ENCODE measurements at places on chromosomes 5 and 9.

DNA sequence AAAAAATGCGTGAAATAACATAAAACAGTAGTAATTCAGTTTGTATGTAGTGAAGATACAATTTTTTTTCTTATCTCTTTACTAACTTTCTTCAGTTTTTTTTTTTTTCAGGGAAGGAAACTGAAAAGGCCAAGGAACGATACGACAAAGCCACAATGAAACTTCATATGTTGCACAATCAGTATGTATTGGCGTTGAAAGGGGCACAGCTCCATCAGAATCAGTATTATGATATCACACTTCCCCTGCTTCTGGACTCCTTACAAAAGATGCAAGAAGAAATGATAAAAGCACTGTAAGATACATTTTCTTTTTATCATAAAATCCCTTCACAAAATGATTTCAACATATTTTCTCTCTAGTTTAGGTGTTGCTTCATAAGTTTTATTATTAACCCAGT, 120.0 kb downstream of the FER start:
- DNase-seq = peak; percentile 78

- peak; percentile 71 for DNase-seq
Observed at GRCh38 chr5:6634306-6634705, 1.1 kb downstream of the SRD5A1 start.

- DNase-seq = peak; percentile 41
Observed at GRCh38 chr9:2655411-2655901, 33.9 kb downstream of the VLDLR start.

DNA sequence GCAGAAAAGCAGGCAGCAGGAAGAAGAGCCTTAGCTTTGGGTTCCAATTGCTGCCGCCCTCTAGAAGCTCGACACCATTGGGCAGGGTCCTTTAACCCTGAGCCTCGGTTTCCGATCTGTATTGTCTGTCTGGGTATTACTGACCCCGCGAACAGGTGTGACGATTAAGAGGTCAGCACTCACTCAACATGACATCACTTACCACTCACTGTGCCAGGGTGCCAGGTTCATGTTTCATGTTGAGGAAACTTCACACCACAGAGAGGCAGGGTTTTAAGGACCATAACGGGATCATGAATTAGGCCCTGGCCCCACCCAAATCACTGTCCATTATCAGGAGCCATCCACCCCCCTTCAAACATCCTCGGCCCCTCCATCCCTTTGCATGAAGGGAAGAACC, 75.5 kb downstream of the GPR21 start:
- no peak for DNase-seq

- peak; percentile 79 for DNase-seq
Observed at GRCh38 chr9:134551644-134552348, 89.8 kb upstream of the COL5A1 start.

DNA sequence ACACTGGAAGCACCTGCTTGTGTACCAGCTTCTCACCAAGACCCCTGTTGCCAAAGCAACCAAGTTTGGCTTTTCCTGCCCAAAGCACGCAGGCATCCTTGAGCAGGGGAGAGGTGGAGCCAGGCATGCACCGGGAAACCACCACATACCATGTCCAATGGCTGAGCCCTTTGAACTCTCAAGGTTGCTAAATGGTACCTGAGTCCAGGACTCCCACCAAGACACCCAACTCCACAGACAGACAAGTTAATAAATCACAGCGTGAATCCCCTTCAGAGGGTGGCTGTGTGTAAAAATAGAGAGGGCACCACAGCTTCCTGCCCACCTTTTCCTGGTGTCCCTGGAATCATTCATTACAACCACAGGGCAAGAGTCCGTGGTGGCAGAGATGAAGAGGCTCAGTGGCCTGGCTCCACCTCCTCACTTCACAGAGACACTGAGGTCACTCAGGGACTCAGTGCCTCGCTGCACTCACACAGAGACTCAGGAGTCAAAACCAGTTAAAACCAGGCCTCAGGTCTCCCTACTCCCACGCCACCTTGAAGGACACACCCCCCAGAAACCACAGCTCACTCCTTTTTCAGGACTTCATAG, 143.7 kb downstream of the C5orf15 start:
- no peak for DNase-seq

DNA sequence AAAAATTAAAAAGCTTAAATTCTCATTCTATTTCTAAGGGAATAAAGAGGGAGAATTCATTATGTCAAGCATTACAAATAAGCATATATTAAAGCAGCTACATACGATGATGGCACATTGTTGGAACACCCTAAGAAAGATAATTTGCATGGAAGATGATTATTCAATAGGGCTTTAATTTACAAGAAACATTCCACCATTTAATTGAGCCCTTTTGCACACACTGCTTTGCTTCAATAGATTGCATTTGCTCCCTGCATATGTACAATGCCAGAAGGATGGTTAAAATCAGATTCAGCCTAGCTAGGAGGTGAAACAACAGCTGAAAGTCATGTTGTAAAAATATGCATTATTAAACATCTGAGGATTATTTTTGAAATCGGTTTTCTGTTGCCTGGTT, 21.8 kb downstream of the KIAA1958 start:
- no peak for DNase-seq

- DNase-seq = peak; percentile 25
Observed at GRCh38 chr9:134442486-134443173, 116.4 kb downstream of the RXRA start.

DNA sequence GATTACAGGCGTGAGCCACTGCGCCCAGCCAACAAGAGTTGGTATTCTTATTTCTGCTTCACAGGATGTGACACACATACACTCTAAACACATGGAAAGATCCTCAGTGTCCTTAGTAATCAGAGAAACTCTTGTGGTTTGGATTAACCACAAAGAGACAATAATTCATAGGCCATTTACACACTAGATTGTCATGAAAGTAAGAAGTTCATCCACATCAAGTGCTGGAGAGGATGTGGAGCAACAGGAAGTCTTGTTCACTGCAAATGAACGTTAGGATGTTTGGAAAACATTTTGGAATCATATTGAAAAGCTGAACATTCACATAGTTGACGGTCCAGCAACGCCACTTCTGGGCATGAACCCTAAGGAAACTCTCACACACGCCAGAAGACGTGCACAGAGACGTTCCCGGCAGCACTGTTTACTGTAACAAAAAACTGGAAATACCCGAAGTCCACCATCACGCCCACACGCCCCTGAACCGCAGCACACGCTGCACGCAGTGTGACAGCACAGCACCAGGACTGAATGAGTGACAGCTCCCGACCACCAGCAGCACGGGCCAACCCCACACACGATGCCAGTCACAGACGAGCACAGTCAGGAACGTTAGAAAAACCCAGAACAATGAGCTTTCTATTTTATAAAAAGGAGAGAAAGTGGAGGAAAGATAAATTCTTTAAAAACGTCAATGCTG, 87.6 kb downstream of the COL23A1 start:
- peak; percentile 21 for DNase-seq

- no peak for DNase-seq
Observed at GRCh38 chr9:126420643-126421564, 94.3 kb downstream of the MVB12B start.

DNA sequence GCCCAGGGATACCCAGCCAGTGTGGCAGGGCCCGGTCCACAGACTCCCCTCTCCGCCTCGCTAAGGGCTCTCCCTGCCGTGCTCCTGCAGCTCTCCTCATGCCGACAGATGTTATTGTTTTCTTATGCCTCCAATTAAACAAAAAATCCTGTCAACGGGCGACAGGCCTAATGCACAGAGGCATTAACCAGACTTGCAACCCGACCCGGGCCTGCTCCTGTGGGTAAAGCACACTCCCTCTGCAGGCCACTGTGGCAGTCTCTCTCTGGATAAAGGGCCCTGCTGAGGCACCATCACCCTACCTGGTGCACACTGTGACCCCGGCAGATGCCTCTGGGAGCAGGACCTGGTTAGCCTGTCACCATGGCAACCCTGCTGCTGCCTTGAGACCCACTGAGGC, 27.5 kb upstream of the HAND1 start:
- no peak for DNase-seq

GRCh38 chr5:116626945-116627679, 52.5 kb upstream of the SEMA6A start:
- no peak for DNase-seq

- DNase-seq = no peak
Observed at GRCh38 chr9:126363847-126364671, 37.4 kb downstream of the MVB12B start.

DNA sequence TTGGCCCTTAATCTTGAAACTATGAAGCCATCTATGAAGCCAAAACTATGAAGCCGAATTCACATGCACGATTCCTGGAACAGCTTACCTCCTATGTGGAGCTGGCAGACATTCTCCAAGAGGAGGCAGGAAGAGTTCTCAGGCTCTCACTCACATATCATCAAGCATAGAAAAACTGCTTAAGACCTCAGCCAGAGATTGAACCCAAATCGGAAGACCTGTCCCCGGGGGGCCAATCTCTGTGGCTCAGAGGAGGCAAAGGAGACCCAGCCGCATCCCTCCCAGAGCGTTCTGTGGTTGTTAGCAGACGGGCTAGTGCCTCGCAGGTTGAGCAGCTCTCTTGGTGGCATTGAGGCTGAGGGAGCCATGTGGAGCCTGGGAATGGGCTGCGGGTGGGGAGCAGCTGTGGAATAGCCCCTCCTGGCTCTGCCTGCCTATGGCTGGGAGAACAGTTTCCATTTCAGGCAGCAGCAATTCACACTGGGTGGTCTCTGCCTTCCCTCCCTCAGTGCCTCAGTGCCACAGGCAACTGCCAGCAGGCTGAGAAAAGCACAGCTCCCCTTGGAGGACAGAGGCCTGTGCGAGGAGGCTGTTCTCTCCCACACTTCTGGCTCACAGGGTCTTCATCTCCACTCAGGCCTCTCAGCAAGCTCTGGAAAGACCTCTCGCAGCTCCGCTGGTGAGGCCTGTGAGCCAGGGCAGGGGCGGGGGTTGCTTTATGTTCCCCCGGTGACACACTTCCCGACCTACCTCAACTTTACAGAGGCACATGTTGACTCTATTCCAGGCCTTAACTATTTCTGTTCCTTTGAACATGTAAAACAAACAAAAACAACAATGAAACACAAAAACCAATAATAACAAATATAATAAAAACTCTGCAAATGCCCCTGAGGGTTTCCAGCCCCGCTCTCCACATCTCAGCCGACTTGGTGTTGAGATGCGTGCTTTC, 17.4 kb upstream of the TMEM174 start:
- no peak for DNase-seq

DNA sequence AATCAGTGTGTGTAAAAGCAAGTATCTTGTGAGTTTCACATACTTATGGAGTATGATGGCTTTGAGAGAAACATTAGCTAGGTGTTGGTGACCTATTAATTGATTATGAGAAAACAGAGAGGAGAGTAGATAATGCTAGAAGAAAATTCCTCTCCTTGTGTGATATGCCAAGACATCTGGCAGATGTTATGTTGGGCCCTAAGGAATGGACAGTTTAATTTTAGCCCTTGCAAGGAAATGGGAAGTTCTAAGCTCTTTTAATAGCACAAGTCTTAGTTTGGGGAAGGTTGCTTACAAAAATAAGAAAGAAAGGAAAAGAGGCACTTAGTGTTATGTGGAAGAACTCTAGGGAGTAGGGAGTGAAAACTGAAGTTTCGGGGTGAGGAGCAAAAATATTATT, 5.1 kb downstream of the ZNF462 start:
- DNase-seq = no peak

DNA sequence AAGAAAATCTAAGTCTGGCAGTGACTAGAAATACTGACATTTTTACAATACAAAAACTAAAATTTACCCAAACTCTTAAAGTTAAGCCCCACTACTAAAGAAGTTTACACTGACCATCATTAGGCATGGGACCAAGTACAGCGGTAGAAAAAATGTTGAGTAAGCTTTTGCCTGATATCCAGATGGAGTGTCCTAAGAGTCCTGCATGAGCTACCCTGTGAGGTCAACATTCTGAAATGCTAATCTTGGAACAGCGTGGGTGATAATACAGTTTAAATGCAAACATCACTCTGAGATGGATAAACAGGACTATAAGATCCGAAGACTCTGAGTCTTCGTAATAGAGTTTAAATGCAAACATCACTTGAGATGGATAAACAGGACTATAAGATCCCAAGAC, 189.7 kb downstream of the DCP2 start:
- no peak for DNase-seq

- no peak for DNase-seq
Observed at GRCh38 chr9:106324053-106324585, 538.8 kb upstream of the ZNF462 start.

GRCh38 chr5:156128026-156128425, 198.9 kb upstream of the SGCD start:
- DNase-seq = no peak

- peak; percentile 91 for DNase-seq
Observed at GRCh38 chr9:125038166-125038565, 97.3 kb upstream of the GOLGA1 start.

- no peak for DNase-seq
Observed at GRCh38 chr5:148201151-148201550, 1.7 kb upstream of the SPINK6 start.

GRCh38 chr9:110116543-110116885, 91.4 kb downstream of the C9orf152 start:
- DNase-seq = no peak

DNA sequence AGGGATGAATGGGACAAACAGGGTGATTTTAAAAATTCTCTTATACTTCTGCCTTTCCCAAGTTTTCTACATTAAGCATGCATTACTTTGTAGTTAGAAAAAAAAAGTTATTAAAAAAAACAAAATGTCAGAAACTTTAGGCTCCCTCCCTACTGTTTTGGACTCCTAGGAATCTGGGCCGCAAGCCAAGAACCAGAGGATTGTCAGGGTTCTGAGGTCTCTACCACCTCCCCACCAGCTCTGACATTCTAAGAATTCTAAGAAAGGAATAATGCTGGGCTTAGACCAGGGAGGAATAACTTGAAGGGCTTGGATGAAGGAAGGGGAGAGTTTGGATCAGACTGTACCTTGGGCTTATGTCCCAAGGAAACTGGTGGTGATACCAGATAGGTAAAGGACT, 1.1 kb upstream of the ARHGEF39 start:
- no peak for DNase-seq

DNA sequence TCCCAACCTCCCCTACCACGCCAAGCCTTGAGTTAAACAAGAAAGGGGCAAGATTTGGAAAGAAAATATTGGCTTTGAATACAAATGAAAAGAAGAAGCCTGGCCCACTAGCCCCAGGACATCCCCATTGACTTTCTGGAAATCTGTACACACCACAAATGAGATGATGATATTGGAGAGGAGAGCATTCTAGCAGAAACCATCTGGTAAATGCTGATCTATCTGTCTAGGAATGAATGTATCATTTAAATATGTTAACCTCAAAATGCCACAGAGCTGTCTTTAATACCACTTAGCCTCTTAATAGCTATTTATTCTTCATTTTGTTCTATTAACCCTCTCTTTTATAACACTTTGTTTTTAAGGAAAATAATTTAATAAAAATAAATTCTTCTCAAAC, 270.2 kb upstream of the PDE4D start:
- DNase-seq = no peak

- DNase-seq = no peak
Observed at GRCh38 chr5:97548739-97549080, 365.7 kb upstream of the RIOK2 start.

DNA sequence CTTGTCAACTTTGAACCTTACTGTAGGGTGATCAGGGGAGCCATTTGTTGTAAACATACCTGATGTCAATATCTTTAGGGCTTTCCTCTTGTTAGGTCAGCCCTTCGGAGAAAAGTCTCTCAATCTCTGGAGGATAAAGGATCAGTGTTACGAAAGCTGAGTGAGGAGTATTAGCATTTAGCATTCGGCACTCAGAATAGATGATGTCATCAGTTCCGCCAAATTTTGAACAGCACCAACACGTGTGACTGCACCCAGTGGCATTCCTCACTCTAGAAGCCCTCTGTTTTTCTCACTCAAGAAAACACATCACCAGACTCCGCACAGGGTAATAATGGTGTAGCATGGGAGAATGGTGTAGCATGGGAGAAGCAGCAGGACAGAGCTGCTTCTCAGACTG, 87.8 kb downstream of the RASEF start:
- no peak for DNase-seq

GRCh38 chr5:71924980-71925379, 182.3 kb upstream of the MAP1B start:
- no peak for DNase-seq

Measured in hematopoietic multipotent progenitor cell treated with erythropoietin and hydrocortisone succinate and interleukin-3 and kit ligand, for 4 days (in vitro differentiated cells).